ENCODE measurements at places on chromosomes 2 and 18. TPM values are rescaled to one million over a fixed set of nuclear protein-coding genes. Genes with fewer than 3 reads are reported as not detected.
A peak's percentile ranks its signal among the peaks of the same experiment; 100 is the strongest.

GRCh38 chr18:11119959-11120587, 29.3 kb downstream of the PIEZO2 start:
- DNase-seq: peak; percentile 50

DNA sequence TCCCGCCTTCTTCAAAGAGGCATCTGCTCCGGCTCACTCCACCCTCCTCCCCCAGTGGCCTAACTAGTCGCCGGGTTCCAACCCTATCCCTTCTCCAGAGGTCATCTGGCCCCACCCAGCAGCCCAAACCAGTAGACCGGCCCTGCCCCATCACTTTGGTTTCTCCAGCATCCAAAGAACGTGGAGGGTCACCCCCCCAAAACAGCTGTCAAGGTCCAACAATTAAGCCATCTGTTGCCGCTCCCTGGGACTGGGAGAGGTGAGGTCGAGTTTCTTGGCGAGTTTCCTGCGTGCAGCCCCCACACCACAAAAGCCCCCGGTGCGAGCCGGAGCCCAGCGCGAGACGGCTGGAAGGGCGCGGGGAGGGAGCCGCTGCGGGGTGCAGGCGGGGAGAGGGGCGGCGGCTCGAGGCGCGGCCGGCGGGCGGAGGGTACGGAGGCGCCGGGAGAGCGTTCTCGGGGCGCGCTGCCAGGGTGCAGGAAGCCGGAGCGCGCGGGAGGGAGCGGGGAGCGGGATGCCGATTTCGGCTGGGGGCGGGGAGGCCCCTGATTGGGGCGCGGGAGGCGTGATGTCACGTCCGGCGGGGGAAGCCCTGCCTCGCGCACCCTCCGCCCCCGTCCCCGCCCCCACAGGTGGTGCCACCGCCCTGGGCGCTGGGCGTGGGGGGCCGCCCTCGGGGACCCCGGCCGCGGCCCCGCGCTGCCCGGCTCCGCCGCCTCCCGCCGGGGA, 571 bp upstream of the GPC1 start:
- peak; percentile 26 for DNase-seq

IHH gene
- 0.05 TPM for polyA plus RNA-seq

PTPRN gene
- 3.2 TPM for polyA plus RNA-seq

GRCh38 chr2:188414411-188414810, 122.7 kb downstream of the GULP1 start:
- DNase-seq: no peak

GRCh38 chr2:102313025-102313424, 1.7 kb downstream of the IL1RL1 start:
- no peak for DNase-seq

CXCR4 gene
- polyA plus RNA-seq: not detected

DNA sequence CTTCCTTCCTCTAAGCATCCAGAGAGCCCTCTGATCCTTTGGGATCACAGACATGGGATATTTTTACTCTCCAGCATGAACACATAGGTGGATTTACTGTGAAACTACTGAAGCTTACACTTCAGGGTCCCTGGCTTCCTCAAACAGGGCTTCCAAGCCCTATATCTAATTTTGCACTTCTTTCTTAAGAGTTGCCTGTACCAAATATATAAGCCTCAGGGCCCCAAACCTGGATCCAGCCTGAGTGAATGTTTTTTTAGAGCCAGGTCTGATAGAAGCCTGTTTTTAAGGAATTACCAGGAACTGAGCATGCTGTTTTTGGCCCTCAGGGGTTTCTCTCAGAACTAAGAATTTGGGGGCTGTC, 13.2 kb upstream of the KCMF1 start:
- DNase-seq: no peak

DNA sequence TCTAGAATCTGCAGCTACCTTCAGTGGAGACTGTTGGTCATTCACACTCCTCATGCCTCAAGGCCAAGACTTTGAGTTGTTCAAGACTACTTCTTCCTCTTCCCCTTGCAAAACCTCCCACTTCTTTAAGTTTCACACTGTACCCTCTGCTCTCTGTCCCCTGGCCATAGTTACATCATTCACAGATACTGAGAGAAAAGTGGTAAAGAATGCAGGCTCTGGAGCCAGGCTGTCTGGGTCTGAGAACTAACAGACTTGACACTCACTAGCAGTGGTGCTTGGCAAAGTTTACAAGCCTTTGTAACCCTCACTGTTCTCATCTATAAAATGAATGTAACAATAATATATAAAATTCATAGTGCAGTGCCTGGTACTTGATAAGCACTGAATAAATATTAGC, 61.8 kb downstream of the CDH20 start:
- DNase-seq: no peak

NAT8 gene
- polyA plus RNA-seq: not detected

DNA sequence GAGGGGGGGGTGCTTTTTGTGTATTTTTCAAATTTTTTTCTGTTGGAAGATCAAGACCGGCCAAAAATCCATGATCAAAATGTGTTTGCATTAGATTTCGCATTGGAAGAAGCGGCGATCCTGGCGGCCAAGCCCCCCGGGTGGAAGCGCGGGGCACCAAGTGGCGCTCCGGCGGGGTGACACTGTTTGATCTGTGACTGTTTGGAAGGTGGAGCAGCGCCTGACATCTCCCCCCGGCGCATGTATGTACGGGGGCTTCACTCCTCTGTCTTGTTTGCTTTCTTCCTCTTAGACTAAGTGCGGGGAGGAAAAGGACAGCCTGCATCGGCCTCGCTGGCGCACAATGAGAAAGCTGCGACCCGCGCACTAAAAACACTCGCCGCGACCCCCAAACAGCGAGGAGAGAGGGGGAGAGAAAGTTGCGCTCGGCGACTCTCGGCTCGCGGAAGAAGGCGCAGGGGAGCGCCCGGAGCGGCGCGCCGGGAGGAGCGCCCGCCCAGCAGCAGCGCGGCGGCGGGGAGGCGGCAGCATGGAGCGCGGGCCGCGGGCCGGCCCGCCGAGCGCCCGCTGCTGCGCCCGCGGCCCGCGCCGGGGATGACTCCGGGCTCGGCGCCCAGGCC, 515 bp downstream of the TSHZ1 start:
- no peak for DNase-seq

DNA sequence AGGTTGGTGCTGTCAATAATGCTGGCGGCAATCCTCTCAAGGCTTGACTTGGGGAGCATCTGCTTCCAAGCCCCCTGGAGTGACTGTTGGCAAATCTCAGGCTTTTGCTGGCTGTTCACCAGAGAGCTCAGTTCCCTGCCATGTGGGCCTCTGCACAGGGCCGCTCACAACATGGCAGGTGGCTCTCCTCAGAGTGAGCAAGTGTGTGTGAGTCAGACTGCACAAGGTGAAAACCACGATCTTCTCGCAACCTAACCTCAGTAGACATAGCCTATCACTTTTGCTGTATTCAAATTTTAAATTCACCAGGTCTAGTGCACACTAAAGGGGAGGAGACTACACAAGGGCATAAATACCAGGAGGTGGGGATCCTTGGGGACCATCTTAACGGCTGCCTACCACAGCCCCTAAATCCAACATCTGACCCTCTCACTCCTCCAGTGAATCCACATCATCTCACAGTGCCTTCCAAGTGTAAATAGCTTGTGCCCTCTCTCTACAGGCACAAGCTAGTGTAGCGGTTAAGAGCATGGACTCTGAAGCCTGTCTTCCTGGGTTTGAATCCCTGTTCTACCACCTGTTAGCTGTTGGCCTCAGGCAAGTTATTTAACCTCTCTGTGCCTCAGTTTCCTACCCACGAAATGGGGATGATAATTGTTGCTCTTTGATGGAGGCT, 187.7 kb upstream of the CXCR4 start:
- DNase-seq: no peak

PIGN gene
- polyA plus RNA-seq: 31.5 TPM

- no peak for DNase-seq
These were observed 38.1 kb upstream of the SLC3A1 start for GRCh38 chr2:44237221-44237620.

- DNase-seq: no peak
These were observed 51.8 kb downstream of the LPIN2 start for GRCh38 chr18:2960983-2961696.

LANCL1 gene
- 76.4 TPM for polyA plus RNA-seq

GRCh38 chr2:30504731-30505130, 57.7 kb downstream of the LCLAT1 start:
- no peak for DNase-seq

DNA sequence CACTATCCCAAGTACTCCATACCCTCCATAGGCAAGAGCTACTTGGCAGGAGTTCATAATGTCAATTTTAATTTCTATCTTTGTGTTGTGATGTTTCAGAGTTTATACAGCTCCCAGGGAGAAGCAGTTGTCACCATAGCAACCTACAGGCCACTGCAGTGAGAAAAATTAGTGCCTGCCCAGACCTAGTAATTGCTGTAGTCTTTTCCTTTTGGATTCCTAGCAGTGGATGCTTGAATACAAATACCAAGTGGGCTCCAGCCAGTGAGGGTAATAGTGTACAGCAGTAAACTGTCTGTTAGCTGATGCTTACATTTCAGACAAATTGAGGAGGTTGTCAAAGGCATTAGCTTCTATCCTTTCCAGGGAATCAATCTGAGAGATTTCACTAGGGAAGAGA, 26.7 kb downstream of the LHCGR start:
- DNase-seq: no peak

DNA sequence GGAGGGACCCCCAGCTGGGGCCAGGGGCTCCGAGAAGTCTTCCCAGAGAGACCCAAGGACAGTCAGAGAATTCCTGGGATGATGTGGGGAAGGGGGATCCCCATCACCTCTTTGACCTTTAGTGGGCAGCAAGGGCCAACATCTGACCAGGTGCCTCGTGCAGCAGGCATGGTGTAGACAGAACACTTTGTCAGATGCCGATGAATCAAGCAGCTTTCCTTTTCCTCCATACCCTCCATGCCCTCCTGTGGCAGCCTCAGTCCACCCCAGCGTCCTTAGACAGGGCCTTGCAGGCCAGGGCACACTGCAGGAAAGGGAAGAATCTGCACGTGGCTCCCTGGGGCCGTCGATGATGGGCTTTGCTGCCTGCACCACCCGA, 26.3 kb downstream of the GPR55 start:
- no peak for DNase-seq

MERTK gene
- polyA plus RNA-seq: 0.11 TPM

GRCh38 chr2:143345887-143346787, 216.9 kb downstream of the ARHGAP15 start:
- DNase-seq: peak; percentile 4

- no peak for DNase-seq
These were observed 150.1 kb upstream of the RMP24 start for GRCh38 chr18:35822413-35822812.

- DNase-seq: no peak
These were observed 10.0 kb upstream of the FEZ2 start for GRCh38 chr2:36607947-36608346.

GRCh38 chr2:113219889-113220641, 46.3 kb downstream of the PSD4 start:
- DNase-seq: no peak

- no peak for DNase-seq
These were observed 57.9 kb downstream of the COL4A3 start for GRCh38 chr2:227222292-227222691.

NYAP2 gene
- polyA plus RNA-seq: not detected

DNA sequence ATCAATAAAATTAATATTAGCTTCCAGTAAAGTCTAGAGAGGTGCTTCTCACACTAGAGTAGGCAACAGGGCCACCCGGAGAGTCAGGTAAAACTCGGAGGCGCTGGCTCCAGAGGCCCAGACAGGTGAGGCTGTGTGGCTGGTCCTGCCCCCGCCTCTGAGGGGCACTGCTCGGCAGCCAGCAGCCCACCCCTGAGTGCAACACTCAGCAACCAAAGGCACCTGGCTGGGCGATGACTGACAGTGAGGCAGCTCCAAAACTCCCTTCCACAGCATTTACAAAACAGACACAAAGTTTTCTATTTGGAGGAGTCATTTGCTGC, 138.8 kb upstream of the ID2 start:
- DNase-seq: no peak
